ENCODE measurements at places on chromosomes 4 and X.
A peak's percentile ranks its signal among the peaks of the same experiment; 100 is the strongest.

DNA sequence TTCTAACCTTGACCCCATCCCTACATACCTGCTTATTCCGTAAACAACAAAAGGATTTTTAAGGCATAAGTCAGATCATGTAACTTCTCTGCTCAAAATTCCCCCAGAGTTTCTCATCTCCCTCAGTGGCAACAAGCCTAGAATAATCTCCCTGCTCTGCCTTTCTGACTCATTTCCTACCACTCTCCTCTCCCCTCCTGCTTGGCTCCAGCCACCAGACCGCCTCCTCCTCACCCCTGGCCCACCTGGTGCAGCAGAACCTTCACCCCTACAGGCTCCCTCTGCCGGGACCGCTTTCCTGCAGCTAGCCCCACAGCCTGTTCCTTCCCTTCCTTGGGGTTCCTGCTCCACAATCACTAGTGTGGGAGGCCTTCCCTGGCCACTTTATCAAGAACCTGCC is 32.1 kb downstream of the TSPAN5 start:
- no peak for DNase-seq

GRCh38 chr4:71287305-71287704 is 51.5 kb upstream of the SLC4A4 start:
- no peak for DNase-seq

GRCh38 chrX:33062041-33062440 is 149.3 kb downstream of the DMD start:
- no peak for DNase-seq

- DNase-seq = peak; percentile 38
Observed at GRCh38 chrX:18666614-18667013, 5.3 kb downstream of the RS1 start.

DNA sequence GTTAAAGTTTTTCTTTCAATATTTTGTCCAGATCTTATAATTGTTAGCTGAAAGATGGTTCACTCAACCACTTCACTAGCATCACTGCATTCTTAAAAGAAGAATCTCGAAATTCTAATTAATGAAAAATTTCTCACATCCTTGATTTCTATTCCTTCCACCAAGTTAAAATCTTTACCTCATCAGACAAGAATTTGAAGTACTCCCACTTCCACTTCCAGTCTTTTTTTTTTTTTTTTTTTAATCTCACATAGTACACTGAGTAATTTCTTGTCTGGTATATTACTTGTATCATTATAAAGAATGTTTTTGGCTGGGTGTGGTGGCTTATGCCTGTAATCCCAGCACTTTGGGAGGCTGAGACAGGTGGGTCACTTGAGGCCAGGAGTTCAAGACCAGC is 73.2 kb downstream of the FBXW7 start:
- no peak for DNase-seq

Measured in HL-60 (cell line).